ENCODE measurements at places on chromosomes 6 and 20. TPM values are rescaled to one million over a fixed set of nuclear protein-coding genes. Genes with fewer than 3 reads are reported as not detected.

Gene NRSN2
- 111 TPM for polyA plus RNA-seq

Gene ARMH2
- polyA plus RNA-seq, result not detected

Gene LY6G6D
- polyA plus RNA-seq, result not detected

Gene HCK
- polyA plus RNA-seq, result not detected

Gene BEND3
- 0.28 TPM for polyA plus RNA-seq

Gene OVOL2
- polyA plus RNA-seq, result 0.98 TPM

Gene LRRN4
- not detected for polyA plus RNA-seq

Gene FAM83C
- not detected for polyA plus RNA-seq

Gene ESR1
- 0.95 TPM for polyA plus RNA-seq

Gene GNMT
- polyA plus RNA-seq, result not detected

Gene OPN5
- 2.9 TPM for polyA plus RNA-seq

Gene GTSF1L
- polyA plus RNA-seq, result not detected

Gene TMEM200A
- not detected for polyA plus RNA-seq

Gene C6orf132
- polyA plus RNA-seq, result not detected

Gene PRDM1
- 0.55 TPM for polyA plus RNA-seq

Gene CCN5
- not detected for polyA plus RNA-seq

Gene BCAS1
- polyA plus RNA-seq, result 2.6 TPM

Gene HTR1E
- 0.58 TPM for polyA plus RNA-seq

Gene MYLK4
- 0.27 TPM for polyA plus RNA-seq

Gene NECAB3
- 6.1 TPM for polyA plus RNA-seq

Gene VGLL2
- not detected for polyA plus RNA-seq

Gene MTRF1L
- polyA plus RNA-seq, result 9.2 TPM

Gene ANKRD66
- polyA plus RNA-seq, result not detected

Gene MATN4
- polyA plus RNA-seq, result not detected

Gene RIMS1
- polyA plus RNA-seq, result 10.0 TPM

Gene NDUFAF4
- 978 TPM for polyA plus RNA-seq

Gene ULBP3
- polyA plus RNA-seq, result not detected

Gene NR2E1
- polyA plus RNA-seq, result not detected

Gene APOBEC2
- polyA plus RNA-seq, result 4.9 TPM

Gene KIF13A
- polyA plus RNA-seq, result 3.9 TPM

Gene FHL5
- polyA plus RNA-seq, result 3.8 TPM

Gene HLA-DOA
- not detected for polyA plus RNA-seq

Gene ADGRF4
- not detected for polyA plus RNA-seq

Gene POPDC3
- polyA plus RNA-seq, result 13.5 TPM

Gene GMPR
- 55.6 TPM for polyA plus RNA-seq

Gene RSPH4A
- polyA plus RNA-seq, result 2.7 TPM

Gene BPIFB4
- not detected for polyA plus RNA-seq

Gene SLC35D3
- not detected for polyA plus RNA-seq

Gene RSPH9
- polyA plus RNA-seq, result not detected

Gene NKX2-4
- not detected for polyA plus RNA-seq

Gene FERMT1
- polyA plus RNA-seq, result not detected

Gene POM121L2
- not detected for polyA plus RNA-seq
